ENCODE measurements at places on chromosomes 4 and X.

DNA sequence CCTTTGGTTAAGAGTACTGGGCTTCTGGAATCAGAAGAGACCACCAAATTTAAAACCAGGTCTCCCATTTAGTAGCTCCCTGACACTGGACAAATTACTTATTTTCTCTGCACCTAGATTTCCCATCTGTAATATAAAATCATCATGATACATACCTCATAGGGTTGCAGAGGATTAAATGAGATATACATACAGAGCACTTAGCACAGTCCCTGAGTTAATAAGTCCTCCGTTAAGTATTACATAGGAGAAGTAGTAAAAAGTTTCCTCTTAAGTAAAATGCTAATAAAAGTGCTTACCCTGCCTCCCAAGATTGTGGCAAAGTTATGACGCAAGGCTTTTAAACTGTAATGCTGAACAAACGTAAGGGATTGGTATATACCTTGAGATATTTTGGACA lies 539 bp upstream of the CHIC1 start:
- DNase-seq: no peak

DNA sequence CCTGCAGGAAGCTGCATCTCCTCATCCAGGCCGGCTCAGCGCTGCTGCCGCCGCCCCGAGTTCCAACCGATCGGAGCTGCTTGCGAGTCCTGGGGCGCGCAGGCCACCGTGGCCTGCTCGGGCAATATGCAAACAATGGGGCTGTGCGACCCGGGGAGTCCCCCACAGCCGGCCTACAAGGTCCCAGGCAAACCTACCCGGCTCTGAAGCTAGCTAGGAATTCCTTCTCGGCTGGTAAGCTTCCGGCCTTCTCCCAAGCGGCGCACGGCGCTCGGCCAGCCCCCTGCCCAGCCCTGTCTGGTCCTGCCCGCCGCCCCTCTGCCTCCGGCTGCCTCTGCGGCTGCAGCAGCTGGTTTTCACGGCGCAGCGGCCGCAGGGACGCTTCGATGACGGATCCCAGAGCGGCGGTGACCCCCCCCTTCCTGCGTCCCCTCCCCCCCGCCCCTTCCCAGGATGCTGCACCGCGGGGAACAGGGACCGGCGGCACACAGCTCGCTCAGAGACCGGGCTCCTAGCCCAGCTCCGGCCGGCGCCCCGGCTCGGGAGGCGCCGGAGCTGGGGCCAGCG lies 59.4 kb downstream of the TSC22D3 start:
- DNase-seq: no peak

DNA sequence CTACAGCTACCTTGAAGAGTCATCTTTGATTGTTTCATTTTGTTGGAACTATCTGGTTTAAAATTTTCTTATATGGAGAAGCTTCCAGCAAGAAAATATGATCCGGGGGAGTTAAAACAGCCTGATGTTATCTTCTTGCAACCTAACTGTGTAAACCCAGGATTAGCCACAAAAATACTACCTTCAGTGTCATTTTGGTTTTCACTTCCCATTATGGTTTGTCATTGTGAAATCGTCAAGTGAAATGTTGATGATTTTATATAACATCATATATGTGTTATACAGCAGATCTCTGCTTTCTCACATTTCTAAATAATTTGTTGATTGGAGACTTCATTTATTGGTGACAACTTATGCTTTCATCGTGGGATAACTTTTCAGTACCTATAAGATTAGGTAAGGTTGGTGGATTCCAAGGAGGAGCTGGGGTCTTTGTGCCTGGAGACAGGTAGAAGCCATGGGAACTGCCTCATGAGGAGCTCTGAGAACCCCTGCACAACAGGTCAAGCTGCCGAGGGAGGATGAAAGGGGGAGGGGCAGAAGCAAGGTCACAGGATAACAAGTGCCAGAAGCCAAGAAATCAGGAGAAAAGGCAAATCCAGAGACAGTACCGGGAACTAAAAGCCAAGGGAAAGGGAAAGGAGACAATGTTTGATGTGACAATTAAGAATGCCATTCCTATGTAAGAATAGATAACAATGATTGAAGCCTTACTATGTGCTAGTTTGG lies 7.2 kb downstream of the ARHGAP24 start:
- DNase-seq: no peak

GRCh38 chr4:40956721-40957255 lies 207.0 kb downstream of the NSUN7 start:
- no peak for DNase-seq

Measured in renal pelvis (tissue), 12 donors.